ENCODE measurements at places on chromosomes 16 and 17.

DNA sequence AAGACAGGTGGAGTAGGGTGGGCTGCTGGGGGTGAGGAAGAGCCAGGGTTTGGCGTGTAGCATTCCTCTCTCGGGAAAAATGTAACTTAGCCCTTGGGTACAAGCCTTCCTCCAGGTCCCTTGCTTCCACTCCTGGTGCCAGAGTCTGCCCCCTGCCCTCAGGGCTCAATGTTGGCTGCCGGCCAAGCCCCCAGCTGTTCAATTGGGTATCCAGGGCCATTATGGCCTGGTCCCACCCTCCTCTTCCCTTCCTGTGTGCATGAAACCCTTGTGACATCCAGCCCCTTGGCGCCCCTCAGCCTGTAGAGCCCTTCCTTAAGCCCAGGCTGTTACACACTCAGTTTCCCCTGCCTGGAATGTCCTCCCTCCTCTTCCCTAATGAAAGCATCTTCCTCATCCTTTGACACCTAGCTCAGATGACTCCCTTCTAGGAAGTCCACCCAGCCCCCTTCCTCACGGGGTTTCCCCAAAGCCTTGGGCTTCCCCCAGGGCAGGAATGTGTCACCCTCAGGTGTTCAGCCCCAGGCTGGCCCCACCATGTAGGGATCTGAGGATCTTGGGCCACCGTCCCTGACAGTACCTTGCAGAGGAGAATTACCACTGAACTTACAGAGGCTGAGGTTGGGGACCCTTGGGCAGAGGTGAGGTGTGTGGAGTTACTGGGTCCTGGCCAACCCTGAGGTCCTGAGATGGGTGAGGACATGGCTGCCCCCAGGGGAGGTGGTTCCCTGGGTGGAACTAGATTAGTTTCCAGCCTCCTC lies 30.0 kb downstream of the B9D1 start:
- no peak for DNase-seq

GRCh38 chr16:69827524-69827923 lies 65.4 kb downstream of the WWP2 start:
- DNase-seq = no peak

- DNase-seq = no peak
Observed at GRCh38 chr17:67594115-67594880, 123.4 kb upstream of the NOL11 start.

DNA sequence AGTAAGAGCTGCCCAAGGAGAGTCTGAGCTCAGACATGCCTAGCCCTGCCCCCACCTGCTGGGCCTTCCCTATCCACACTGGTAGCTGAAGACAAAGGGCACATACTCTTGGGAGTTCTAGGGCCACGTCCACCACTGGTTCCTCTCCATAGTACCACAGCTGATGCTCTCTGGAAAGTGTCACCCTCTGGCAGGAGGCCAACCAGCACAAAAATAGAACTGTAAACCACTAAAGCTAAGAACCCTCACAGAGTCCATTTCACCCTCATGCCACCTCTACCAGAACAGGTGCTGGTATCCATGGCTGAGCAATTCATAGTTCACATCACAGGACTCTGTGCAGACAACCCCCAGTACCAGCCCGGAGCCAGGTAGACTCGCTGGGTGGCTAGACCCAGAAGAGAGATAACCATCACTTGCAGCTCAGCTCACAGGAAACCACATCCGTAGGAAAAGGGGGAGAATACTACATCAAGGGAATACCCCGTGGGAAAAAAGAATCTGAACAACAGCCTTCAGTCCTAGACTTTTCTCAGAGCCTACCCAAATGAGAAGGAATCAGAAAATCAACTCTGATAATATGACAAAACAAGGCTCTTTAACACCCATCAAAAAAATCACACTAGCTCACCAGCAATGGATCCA lies 115.3 kb downstream of the CEP112 start:
- DNase-seq = no peak

DNA sequence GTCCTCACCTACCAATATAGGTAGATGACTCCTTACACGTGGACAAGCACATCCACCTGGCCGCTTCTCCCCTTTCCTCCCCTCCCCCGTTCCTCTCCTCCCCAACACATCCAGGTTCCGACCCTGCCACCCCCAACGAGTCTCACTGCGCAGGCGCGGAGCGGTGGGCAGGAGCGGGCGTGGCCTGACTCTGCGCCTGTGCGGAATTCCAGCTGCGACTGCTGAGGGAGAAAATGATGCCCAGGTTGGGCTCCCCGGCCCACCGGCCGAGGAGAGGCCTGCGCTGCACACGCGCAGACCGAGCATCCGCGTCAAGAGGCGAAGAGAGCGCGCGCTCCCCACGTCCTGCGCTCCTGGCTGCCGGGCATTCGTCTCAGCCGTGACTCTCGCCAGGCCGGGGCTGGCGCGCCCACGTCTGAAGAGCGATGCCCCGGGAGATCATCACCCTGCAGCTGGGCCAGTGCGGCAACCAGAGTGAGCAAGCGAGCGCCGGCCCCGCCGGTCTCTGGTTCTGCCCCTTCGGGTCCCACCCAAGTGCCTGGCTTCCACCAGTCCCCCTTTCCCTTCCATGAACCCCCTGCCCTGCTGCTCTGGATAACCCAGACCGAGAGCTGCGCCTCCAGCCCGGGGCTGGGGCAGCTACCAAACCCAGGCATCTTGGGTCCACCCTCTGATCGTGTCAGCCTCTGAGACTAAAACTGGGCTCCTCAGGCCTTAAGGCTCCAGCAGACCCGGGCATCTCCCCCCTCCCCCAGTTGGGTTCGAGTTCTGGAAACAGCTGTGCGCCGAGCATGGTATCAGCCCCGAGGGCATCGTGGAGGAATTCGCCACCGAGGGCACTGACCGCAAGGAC lies at the start of gene TUBG2:
TUBG2 (plus strand) TSS at position 206 of the 853 bp plus-strand sequence; CDS start at position 426, 220 bp downstream.
- DNase-seq = peak; percentile 88

- no peak for DNase-seq
Observed at GRCh38 chr16:69820926-69821541, 58.9 kb downstream of the WWP2 start.

DNA sequence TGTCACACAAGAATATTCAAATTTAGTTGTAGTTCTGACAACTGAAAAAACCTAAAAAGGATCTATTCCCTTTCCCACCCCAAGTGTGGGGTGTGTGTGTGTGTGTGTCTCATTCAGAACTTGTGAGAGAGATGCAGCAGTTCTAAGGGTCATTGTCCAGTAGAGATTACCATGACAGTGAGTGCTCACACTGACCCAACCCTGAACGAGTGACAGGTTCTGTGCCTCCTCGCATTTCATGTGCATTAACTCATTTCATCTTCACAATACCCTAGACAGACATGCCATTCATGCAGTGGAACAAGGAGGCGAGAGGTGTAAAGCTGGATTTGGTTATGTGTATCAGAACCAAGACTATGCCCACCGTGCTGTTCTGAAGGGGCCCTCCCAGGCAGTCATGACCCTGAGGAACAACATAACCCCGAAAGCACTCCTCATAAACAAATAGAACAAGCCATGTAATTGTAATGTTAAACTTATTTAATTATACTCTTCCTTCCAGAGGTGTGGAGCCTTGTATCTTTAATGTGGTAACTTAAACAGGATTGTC lies 102.1 kb downstream of the CLEC16A start:
- no peak for DNase-seq

GRCh38 chr17:10294180-10294579 lies 78.6 kb downstream of the MYH13 start:
- DNase-seq = no peak

GRCh38 chr16:13150181-13150885 lies 248.9 kb downstream of the SHISA9 start:
- no peak for DNase-seq

GRCh38 chr16:85407-85782 lies 7.4 kb downstream of the MPG start:
- DNase-seq = no peak

DNA sequence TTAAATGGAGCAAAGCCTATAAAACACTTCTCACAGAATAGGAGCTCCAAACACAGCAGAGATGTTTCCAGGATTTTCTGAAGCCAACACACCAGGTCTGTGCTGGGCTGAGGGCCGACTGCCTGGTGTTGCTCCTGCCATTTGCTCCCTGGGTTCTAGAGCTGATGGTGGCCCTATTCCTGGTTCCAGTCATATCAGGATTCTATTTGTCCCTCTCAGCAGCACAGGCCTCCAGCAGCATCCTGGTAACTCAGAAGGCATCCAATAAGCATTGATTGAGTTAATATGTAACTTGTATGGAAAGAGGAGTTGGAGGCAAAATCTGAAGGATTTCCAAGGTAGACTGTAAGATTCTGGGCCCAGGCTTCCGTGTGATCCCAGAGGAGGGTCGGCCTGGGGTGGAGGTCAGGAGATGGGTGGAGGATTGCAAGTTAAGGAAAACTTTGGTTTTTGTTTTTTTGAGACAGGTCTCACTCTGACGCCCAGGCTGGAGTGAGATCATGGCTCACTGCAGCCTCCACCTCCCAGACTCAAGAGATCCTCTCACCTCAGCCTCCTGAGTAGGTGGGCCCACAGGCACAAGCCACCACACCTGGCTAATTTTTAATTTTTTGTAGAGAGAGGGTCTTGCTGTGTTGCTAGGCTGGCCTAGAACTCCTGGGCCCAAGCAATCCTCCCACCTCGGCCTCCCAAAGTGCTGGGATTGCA lies 5.7 kb downstream of the NUPR1 start:
- no peak for DNase-seq

DNA sequence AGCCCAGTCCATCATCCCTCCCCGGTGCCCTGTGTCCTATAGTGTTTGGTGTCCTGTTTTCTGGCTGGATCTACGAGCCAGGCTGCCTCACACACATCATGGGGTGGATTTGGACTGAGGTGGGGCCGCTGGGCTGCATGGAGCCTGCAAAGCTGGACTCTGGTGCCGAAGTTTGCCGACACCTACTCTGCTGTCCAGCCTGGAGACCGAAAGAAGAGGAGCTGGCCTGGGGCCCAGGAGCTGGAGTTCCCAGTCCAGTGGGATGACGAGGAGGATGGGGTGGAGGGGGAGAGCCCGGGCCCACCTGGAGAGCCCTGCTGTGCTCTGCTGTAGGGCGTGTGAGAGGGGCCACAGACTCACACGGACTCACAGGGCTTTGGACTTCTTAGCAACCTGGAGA lies 40.3 kb upstream of the ENPP7 start:
- no peak for DNase-seq

- DNase-seq = no peak
Observed at GRCh38 chr17:65170839-65171238, 33.7 kb downstream of the RGS9 start.

DNA sequence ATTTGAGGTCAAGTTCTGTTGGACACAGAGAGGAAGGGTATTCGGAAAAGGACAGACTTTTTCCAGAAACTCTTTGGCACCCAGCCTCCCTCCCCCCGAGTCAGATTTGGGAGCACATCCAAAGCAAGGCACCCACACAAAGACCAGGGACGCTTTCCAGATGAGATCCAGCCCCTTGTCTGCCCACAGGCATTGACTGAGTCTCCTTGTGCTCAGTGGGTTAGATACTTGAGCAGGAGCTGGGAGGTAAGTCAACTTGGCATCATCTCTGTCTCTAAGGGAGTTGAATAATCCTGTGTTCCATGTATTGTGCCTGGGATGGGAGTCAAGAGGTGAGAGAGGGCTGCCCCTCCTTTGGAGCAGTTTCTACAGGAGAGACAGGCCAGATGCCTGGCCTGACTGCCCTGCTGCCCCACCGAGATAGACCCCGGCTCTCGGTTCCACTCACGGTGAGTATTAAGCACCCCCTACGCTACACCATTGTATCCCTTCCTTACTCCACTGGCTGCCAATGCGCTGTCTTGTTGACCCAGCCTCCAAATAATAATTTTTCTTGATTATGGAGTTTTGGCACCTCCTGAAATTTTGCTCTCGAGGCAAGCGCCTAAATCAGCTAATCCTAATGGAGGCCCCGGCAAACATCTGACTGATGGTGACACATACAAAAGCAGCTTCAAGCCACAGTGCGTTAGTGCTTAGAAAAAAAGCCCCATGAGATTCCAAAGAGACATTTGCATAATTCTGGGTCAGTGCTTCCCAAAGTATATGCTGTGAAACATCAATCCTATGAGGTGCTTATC lies 29.6 kb upstream of the MAP3K14 start:
- no peak for DNase-seq

GRCh38 chr17:66715745-66716156 lies 119.2 kb upstream of the CACNG5 start:
- peak; percentile 50 for DNase-seq

DNA sequence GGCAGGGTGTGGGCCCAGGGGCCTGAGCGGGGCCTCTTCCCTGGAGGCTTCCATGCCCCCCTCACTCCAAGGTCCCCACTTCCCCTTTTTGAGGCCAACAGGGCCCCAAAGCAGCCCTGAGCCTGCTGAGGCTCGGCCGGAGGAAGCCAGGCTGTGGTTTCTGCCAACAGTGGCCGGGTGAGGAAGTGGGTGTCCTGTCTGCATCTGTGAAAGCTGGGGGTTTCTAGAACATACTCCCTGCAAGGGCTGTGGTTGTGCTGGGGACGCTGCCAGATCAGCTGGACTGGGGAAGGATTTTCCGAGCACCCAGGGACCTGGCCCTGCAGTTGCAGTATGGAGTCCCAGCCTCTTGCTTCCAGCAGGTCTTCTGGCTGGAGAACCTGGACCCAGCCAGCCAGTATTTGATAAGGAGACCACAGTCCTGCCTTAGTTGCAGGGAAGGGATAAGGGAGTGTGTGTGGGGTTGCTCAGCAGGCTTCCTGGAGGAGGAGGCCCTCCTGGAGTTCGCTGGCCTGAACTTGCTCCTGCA lies 15.7 kb downstream of the ADCY7 start:
- no peak for DNase-seq

- no peak for DNase-seq
Observed at GRCh38 chr17:82893779-82894178, 54.0 kb upstream of the ZNF750 start.

DNA sequence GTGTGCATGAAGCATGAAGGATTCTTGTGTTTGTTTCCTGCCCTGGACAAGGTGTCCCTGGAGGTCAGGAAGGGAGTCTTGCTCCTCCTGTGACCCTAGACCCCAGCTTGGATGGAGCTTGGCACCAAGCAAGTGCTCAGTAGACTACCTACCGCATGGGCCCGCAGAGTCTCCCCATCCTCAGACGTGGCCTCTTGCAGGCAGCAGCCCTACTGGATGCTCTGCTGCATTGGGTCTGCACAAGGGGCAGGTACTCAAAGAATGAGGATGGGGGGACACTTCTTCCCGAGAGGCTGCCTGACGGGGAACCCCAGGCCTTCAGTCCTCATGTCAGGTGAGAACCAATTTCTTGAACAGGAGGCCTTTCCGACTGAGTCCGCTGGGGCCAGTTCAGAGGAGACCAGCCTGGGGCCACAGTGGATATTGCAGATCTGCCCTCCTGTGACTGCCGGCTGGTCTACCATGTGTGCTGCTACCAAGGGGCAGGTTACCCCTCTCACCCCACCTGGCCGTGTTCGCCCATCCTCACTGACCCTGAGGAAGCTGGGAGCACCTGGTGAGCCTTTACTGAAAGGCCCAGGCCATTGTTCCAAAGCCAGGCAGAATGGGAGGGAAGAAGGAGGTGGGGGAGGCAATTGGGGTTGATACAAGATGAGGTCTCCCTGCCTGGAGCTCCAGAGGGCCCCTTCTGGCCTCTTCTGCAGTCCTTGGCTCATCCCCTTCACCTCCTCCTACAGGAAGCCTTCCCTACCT lies 206.3 kb downstream of the RAB11FIP4 start:
- DNase-seq = no peak

GRCh38 chr16:12079412-12079965 lies 103.0 kb downstream of the SNX29 start:
- DNase-seq = no peak

GRCh38 chr17:19370493-19370960 lies 7.8 kb upstream of the MAPK7 start:
- no peak for DNase-seq

GRCh38 chr16:3215601-3216262 lies 19.2 kb downstream of the ZNF200 start:
- DNase-seq = no peak
